ENCODE measurements at places on chromosomes 4 and X.

- no peak for DNase-seq
Measured at GRCh38 chr4:67685532-67685859, 15.5 kb downstream of the UBA6 start.

- DNase-seq = no peak
Measured at GRCh38 chr4:174066611-174067205, 216.8 kb downstream of the FBXO8 start.

GRCh38 chr4:117560329-117560728, 474.0 kb upstream of the NDST3 start:
- no peak for DNase-seq

GRCh38 chr4:81557306-81557705, 85.6 kb upstream of the RASGEF1B start:
- DNase-seq = no peak

GRCh38 chr4:97144199-97144598, 999.1 kb downstream of the STPG2 start:
- DNase-seq = no peak

GRCh38 chr4:121951521-121952110, at the start of gene TRPC3:
TRPC3 (minus strand) TSS chr4:121952060; CDS start chr4:121951680, 380 bp downstream.
- DNase-seq = no peak

DNA sequence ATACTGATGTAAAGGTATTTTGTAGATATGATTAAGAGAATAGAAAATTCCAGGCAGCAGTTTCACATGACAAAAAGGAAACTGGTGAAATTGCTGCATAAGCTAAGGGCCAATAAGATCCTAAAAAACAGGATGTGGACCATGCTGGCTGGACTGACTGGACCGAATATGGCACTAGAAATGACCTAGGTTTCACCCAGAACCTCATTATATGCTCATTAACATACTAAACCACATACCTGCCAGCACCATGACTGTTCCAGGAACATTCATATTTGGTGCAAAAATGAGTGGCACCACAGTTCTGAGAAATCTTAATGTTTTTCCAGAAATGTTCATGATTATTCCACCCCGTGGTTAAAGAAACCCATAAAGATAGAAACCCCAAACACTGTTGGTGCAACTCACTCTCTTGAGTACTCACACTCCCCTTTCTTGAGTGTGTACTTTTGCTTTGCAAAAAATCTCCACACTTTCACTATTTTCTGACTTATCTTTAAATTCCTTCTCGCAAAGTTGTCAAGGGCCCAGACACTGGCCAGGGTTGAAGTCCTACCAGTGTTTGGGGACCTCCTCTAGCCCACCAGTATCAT, 74.0 kb downstream of the FANCB start:
- DNase-seq = no peak

- DNase-seq = no peak
Measured at GRCh38 chr4:74890341-74890740, 42.6 kb upstream of the PARM1 start.

DNA sequence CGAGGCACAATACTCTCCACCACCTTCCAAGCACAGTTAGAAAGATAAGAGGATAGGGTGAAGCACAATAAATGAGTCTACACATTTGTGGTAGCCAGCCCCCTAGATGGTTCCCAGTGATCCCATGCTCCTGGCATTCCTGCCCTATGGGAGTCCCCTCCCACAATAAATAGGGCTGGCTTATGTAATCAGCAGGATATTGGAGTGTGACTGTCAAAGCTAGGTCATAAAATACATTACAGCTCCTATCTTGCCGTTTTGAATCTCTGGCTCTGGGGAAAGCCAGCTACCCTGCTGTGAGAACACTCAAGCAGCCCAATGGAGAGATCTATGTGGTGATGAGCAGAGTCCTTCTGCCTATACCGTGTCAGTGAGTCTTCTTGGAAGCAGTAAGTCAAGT, 198.7 kb upstream of the NOCT start:
- DNase-seq = no peak

- DNase-seq = no peak
Measured at GRCh38 chr4:116449764-116450163, 635.6 kb downstream of the TRAM1L1 start.

DNA sequence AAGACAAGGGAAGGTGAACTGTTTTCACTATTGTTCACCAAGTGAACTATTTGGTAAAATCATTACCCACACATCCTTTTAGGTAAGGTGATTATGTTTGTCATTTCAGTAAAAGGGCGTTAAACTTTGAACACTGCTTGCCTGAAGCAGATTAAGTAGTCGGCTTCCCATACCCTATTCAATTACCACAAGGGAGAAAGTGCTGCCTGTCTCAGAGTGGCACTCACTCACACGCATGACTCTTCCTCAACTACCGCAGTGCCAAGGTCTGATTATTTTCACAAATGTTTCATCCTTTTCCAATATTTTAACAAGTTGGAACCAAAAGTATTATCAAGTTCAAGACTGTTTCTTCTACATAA, 11.0 kb downstream of the VEGFC start:
- no peak for DNase-seq

- DNase-seq = no peak
Measured at GRCh38 chr4:174753021-174753420, 76.0 kb downstream of the GLRA3 start.

- DNase-seq = no peak
Measured at GRCh38 chr4:111215755-111216154, 592.9 kb upstream of the PITX2 start.

DNA sequence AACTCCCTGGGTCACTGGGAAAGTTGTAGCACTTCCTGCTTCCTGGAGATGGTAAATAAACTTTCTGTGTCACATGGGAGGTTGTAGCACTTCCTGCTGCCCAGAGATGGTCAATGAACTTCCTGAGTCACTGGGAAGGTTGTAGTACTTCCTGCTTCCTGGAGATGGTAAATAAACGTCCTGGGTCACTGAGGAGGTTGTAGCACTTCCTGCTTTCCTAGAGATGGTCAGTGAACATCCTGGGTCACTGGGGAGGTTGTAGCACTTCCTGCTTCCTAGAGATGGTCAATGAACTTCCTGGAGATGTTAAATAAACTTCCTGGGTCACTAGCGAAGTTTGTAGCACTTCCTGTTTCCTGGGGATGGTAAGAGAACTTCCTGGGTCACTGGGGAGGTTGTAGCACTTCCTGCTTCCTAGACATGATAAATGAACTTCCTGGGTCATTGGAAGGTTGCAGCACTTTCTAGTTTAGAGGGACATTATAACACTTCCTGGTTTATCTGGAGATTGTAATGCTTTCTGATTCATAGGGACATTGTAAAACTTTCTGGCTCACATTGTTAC, 62.3 kb upstream of the CD99 start:
- DNase-seq = no peak

- no peak for DNase-seq
Measured at GRCh38 chr4:14853176-14853943, 148.9 kb upstream of the CPEB2 start.

- no peak for DNase-seq
Measured at GRCh38 chr4:23970201-23970850, 80.5 kb upstream of the PPARGC1A start.

- no peak for DNase-seq
Measured at GRCh38 chrX:153651540-153652079, 4.6 kb downstream of the DUSP9 start.

GRCh38 chr4:79297479-79297878, 28.4 kb downstream of the NAA11 start:
- DNase-seq = no peak

GRCh38 chrX:4588466-4588865, 875.0 kb upstream of the PRKX start:
- DNase-seq = no peak

DNA sequence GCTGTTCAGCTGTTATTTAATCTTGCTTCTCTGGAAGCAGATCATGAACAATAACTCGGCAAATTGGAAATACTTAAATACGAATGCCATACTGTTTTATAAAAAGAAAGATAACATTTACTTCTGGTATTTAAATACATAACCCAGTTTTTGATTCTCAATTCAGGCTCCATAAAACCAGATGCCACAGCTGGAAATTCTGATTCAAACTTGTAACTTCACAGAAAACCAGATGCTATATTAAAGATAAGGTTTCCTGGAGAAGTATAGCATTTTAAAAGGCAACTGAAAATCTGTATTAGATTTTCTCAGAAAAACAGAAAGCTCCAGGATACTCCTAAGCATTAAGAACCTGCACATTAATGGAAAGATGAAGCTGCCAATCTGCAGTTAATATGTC, 40.2 kb downstream of the STX18 start:
- no peak for DNase-seq

GRCh38 chr4:43732829-43733426, 715.7 kb downstream of the KCTD8 start:
- no peak for DNase-seq

DNA sequence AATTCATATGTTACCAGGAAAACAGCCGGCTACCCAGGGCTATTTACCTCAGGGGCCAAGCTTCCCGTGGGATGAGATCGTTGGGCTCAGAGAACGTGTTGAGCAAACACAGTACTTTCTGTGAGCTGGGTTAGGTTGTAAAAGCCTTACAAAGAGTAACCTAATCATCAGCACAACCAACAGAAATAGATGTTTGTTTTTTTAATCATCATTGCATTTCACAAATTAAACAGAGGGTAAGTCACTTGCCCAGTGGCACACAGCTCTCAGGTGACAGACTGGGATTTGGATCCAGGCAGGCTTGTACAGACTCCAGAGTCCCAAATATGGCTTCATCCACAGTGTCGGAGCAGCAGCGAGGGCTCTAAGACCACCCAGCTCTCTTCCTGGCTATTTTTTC, 20.1 kb downstream of the SPON2 start:
- no peak for DNase-seq

DNA sequence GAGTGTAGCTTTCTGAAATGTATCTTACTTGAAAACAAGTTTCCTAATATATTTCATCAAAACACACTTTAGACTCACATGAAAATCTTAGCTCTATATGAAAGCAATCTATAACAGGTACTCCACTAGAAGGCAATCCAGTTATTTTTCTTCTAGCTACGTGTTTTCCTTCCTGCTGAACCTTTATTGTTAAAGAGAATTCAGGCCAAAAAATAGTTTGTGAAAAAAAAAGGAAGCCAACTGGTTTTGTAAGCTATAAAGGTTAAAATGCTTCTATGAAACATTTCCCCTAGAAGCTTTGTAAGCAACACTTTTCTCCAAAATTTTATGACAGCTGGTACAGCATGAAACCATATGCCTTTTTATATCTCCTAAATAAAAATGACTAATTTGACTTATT, 304.7 kb upstream of the DIAPH2 start:
- no peak for DNase-seq

- DNase-seq = no peak
Measured at GRCh38 chr4:147772459-147772969, 40.6 kb downstream of the ARHGAP10 start.

DNA sequence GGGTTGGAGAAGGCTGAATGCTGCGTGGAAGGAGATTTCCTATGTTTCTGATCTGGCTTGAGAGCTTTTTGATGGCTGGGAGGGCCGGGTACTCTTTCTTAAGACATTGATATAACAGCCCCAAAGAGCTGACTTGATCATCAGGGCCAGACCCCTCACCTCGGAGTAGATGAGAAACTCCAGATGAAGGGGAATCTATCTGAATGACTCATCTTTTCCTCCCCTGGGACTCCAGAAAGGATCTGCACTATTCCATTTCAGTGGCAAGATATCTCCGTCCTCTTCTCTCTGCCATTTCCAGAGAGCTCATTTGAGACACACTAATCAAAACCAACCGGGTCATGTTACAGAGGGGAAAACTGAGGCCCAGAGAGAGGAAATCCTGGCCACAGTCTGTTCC, 92.9 kb upstream of the MSX1 start:
- DNase-seq = no peak

- DNase-seq = no peak
Measured at GRCh38 chr4:121448231-121448630, 67.4 kb upstream of the QRFPR start.

GRCh38 chr4:101355246-101355645, 7.9 kb upstream of the PPP3CA start:
- no peak for DNase-seq
